ENCODE measurements at places on chromosomes 6 and 20. TPM values are rescaled to one million over a fixed set of nuclear protein-coding genes. Genes with fewer than 3 reads are reported as not detected.

GRCh38 chr6:106048336-106048735 lies 37.8 kb upstream of the PRDM1 start:
- DNase-seq = no peak

DNA sequence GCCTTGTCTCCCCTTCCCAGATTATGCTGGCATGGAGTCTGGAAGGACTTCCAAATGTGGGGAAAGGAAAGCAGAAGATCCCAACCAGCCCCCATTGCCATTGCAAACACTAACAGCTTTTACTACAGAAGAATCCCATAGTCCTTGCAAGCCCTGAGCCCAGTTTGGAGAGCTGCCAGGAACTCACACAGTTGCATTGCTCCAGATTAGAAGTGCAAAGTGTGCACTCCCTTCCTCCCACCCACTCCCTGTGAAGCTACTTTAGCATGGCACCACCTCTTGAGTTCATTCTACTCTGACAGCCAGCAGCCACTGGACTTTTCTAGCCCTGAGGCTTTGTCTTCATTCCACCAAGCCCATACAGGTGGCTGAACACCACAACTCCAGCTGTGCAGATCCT lies 67.6 kb downstream of the SLC22A2 start:
- no peak for DNase-seq

GRCh38 chr6:13319891-13320564 lies 8.3 kb downstream of the TBC1D7 start:
- DNase-seq = no peak

- DNase-seq = no peak
These were observed 258.4 kb downstream of the ARID1B start for GRCh38 chr6:157035546-157035945.

DNA sequence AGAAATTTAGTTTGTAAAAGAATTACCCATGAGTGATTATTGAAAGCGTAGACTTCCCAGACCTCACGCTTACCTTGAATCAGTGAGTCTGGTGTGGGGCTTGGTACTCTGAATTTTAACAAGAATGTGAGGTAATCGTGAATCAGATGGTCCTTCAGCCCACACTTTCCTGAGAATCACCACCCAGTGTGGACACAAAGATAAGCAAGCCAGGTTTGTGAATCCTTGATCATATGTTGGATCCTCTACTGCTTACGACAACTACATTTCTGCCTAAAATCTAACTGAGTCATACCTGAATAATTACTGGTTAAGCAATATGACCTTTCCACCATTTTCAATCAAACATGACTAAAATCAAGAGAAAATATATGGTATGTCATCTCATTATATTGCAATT lies 589.3 kb downstream of the TFAP2A start:
- DNase-seq = no peak

GRCh38 chr6:56440551-56440981 lies 193.2 kb upstream of the COL21A1 start:
- no peak for DNase-seq

- DNase-seq = peak; percentile 20
These were observed 844 bp upstream of the ABRACL start for GRCh38 chr6:139027620-139028182.

DNA sequence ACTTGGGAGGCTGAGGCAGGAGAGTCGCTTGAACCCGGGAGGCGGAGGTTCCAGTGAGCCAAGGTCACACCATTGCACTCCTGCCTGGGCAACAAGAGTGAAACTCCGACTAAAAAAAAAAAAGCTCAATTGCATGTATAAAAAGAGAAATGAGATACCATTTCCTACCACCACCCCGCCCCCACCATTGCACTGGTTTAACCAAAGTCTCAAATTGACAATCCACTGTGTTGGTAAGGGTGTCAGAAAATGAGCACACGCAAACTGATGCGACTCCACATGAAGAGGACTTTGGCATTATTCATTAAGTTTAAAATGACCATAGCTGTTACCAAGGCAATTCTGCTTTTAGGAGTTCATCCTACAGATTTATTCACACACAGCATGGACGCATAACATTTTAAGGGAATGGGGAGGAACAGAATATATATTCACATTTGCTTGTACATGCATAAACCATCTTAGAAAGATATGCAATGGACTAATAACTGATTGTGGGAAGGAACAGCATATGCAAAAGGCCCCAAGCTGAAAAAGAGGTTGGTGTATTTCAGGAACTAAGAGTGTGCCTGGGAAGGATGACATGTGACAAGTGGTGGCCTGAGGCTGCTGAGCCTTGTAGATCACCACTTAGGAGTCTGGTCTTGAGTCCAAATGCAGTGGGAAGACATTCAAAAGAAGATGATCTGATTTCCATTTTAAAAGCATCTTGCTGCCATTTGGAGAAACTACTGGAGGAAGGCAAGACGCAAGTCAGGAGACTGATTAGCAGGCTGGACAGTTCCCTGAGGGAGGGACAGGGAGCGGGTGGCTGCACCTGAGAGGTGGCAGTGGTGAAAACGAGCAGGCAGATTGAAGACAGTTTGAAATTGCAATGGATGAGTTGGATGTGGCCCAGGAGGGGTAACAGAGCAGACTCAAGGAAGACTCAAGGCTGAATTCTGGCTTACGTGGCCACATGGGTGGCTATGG lies 37.2 kb upstream of the PTPN1 start:
- no peak for DNase-seq

- DNase-seq = peak; percentile 61
These were observed 671 bp downstream of the E2F1 start for GRCh38 chr20:33685328-33686099.

GRCh38 chr6:149334201-149334600 lies 16.7 kb downstream of the TAB2 start:
- peak; percentile 61 for DNase-seq

GRCh38 chr6:12911427-12911826 lies 194.9 kb downstream of the PHACTR1 start:
- peak; percentile 41 for DNase-seq

DNA sequence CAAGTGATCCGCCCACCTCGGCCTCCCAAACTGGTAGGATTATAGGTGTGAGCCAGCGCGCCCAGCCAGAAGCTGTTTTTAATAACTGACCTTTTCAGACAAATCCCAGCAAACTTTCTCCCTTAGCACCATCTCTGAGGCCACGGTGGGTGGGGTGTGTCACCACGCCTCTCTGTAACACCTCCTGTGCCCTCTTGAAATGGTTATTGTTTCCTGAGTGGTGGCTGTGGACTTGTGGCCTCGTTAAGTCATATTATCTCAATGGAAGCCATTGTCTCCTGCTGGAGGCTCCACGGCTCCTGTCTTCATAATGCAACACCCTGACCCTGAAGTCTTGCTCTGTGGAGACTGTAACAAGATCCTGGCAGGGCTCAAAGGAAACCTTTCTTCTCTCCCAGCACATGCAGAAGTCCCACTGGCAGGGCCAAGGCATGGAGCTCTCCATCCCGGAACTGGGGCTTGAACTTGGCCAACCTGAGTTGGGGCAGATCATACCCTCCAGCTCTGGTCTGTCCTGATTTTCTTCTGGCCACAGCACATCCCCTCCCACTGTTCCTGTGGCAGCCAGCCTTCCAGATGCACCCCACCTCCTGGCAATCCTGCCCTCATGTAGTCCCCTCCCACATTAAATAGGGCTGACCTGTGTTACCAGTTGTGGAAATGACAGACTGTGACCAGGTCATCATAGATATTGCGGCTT lies 81.1 kb downstream of the SNX5 start:
- no peak for DNase-seq

DNA sequence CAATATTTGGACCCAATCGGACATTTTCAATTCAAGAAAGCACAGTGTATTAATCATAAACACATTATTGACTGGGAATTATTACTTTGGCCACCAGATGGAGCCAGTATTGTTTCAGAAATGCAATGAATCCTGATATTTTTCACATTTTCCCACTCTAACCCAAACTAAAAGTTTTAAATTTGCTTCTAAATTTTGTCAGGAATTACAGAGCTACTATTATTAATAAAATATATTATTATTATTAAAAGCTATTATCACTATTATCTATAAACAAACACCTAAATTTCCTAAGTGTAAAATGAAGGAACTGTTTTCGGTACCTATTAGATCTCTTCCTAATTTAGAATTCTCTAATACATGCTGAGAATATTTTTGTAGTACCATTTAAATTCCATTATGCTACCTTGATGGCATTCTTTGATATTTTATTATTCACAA lies 245.3 kb downstream of the OGFRL1 start:
- DNase-seq = peak; percentile 35

GRCh38 chr20:63027922-63028389 lies 21.2 kb upstream of the BHLHE23 start:
- DNase-seq = peak; percentile 41

DNA sequence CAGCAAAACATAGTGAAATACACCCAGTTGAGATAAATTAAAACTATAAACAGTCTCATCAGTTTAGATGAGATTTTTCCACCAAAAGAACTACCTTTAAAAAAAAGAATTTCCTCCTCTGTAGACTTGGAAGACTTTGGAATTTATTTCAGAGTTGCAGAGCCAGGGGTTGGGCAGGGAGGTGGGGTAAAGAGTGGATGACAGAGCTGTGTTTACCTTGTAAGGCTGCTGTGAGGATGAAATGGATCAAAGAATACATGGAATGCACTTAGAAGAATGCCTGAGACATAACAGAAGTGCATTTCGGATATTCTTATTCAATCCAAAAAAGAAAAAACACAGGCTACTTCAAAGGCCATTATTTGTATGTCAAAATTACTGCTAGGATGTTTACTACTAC lies 6.4 kb upstream of the LY86 start:
- DNase-seq = no peak

GRCh38 chr20:39850821-39851330 lies 838.2 kb downstream of the MAFB start:
- no peak for DNase-seq

GRCh38 chr20:62820962-62821725 lies 4.3 kb downstream of the COL9A3 start:
- no peak for DNase-seq

- no peak for DNase-seq
These were observed 85.5 kb upstream of the C20orf144 start for GRCh38 chr20:33576432-33577125.

Gene HLA-DQA2
- total RNA-seq = not detected

Gene PSORS1C1
- 0.64 TPM for total RNA-seq

Gene RNF182
- 2.1 TPM for total RNA-seq

Gene SLC17A3
- total RNA-seq = not detected

Gene POU3F2
- total RNA-seq = 0.19 TPM

Gene NFS1
- total RNA-seq = 23.0 TPM

Gene EYS
- total RNA-seq = 0.98 TPM
